ENCODE measurements at places on chromosomes 1 and 21.
A peak's percentile ranks its signal among the peaks of the same experiment; 100 is the strongest.

- DNase-seq = no peak
Observed at GRCh38 chr1:112529301-112529700, 20.5 kb downstream of the WNT2B start.

GRCh38 chr1:47948126-47948525, 49.1 kb downstream of the TRABD2B start:
- no peak for DNase-seq

DNA sequence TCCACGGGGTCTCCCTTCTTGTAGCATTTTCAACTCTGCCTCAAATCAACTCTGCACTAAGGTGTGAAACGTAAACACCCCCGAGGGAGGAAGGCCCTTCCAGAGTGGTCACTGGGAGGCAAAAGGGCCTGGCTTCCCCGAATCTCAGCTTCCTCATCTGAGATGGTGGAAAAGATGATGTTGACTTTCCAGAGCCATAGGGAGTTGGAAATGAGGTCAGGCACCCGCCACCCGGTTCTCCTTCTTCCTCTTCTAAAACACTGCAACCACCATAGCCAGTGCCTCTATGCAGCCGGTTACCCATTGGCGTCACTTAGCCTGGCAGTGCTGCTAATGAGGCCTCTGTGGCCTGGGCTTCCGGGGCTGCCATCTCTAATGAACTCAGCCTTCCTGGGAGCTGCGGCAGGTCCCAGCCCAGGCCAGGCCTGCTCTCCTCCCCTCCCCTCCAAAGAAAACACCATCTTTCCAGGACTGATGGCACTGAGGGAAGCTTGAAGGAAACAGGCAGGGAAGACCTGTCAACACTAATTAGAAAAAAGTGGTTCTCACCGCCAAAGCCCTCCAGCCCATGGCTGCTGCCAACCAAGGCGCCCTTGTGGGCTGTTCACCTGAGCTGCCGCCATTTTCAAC, 175.0 kb downstream of the KAZN start:
- DNase-seq = no peak

DNA sequence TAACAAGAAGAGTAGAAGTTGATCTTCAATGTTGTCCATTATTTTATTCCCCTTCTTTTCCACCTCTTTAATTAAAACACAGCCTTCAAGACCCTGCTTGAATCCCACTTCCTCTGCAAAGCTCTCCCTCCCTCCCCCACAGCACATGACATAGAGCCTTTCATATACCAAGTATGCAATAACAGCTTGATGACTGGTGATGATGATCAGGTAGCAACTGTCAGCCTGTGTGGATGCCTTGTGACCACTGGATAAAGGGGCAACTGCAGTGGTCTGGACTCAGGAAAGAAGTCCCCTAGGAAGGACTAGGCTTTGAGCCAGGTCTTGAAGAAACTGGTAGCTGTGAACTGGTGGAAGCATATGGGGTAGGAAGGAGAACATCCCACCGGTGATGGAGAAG, 53.8 kb upstream of the PRDX6 start:
- no peak for DNase-seq

GRCh38 chr1:114010433-114011184, 31.3 kb downstream of the OLFML3 start:
- DNase-seq = no peak

GRCh38 chr1:195236991-195237889, 1371.0 kb downstream of the KCNT2 start:
- no peak for DNase-seq

- no peak for DNase-seq
Observed at GRCh38 chr1:83889707-83890106, 109.2 kb downstream of the TTLL7 start.

DNA sequence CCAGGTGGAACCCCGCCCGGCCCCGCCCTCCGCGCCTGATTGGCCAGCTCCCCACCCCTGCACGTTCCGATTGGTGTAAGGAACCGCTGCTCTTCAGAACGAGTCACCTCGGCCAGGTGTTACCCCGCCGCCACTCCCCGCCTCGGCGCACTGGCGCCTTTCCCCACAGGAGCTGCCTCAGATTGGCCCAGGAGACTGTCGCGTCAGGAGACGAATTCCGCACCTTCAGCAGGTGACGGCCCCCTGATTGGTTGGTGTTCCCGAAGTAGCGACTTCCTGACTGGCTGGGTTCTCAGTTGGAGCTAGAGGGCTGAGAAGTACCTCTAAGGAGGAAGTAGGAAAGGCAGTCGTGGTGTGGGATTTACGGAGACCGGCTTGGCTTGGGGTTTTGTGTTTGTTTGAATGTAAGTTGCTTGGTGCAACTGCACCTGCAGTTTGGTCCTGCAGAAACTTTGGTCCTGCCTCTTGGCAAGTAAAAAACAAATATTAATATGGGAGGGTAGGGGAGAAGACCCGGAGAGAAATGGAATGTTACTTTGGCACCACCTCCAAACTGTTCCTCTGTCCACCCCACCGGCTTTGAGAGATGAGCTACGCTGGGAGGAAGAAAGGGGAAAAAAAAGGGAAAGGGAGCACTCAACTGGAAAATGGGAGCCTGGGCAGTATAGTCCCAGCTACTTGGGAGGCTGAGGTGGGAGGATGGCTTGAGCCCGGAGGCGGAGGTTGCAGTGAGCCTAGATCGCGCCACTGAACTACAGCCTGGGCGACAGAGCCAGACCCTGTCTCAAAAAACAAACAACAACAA, 415 bp upstream of the F11R start:
- peak; percentile 77 for DNase-seq

- no peak for DNase-seq
Observed at GRCh38 chr1:75203415-75204277, 69.5 kb downstream of the LHX8 start.

DNA sequence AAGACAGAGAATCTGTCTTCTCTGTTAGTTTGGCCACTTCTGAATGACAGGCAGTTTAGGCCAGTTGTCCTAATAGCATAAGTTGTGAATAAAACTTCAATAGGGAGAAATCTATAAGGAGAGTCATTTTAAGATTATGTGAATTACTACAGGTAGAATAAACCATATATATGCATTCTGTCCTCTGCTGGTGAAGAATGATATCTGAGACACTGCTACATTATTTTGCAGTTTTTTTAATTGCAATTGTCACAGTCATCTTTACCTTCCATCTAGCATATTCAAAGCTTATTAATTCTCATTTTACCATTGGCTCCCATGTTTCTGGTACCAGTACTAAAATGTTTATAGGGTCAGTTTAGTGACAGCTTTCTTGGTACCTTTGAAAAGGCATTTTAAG, 519.6 kb upstream of the DEPDC1 start:
- DNase-seq = no peak

GRCh38 chr21:15978215-15978738, 248.5 kb downstream of the USP25 start:
- no peak for DNase-seq

DNA sequence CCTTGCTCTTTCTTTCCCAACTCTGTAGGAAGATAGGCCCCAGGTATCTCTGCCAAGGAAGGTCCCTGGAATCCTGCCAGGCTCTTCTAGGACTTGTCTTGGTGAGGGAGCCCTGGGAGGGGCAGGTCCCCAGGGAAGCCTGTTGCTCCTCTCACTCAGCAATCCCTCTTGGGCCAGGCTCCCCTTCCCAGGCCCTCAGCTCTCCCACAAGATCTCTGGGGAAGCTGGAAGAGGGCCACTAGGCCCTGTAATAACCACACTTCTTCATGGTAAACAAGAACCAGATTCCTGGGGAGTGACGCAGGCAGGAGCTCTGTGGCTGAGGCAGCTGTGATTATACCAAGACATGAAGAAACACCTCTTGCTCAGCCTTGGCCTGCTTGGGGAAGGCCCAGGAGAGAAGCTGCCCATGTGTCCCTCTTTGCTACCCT, 9.9 kb upstream of the MAPKAPK2 start:
- DNase-seq = no peak

- no peak for DNase-seq
Observed at GRCh38 chr1:240138867-240139266, 47.2 kb downstream of the FMN2 start.

- DNase-seq = no peak
Observed at GRCh38 chr1:94022471-94023189, 98.3 kb downstream of the ABCA4 start.

DNA sequence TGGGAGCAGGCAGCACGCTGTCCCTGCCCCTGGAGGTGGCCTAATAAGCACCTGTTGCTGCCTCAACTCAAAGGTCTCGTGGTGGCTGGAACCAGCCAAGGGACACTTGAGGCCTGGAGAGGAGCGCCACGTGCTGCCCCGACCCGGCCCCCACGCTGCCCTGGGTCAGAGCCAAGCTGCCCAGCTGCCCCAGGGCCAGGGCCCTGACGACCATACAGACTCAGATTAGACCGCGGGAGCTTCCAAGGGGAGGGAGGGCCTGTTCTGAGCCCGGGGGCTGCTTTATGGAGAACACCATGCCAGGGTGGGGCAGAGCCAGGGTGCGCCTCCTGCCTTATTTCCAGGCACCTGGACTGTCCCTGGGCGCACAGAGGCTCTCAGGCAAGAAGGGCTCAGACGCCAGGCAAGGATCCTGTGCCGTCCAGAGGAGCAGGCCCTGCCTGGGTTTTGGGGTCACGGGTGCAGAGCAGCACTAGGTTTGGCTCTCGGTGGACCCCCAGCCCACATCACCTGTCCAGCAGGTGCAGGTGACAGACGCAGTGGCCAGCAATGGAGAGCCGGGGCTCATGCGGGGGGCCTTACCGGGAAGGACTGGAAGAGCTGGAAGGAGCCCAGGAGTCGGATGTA, 18.6 kb downstream of the KRTAP10-1 start:
- no peak for DNase-seq

- DNase-seq = no peak
Observed at GRCh38 chr1:178412400-178412770, 84.4 kb downstream of the CLEC20A start.

- DNase-seq = no peak
Observed at GRCh38 chr1:95108792-95109191, 8.4 kb upstream of the TLCD4 start.

GRCh38 chr1:157141212-157141855, 3.1 kb upstream of the ETV3 start:
- no peak for DNase-seq

DNA sequence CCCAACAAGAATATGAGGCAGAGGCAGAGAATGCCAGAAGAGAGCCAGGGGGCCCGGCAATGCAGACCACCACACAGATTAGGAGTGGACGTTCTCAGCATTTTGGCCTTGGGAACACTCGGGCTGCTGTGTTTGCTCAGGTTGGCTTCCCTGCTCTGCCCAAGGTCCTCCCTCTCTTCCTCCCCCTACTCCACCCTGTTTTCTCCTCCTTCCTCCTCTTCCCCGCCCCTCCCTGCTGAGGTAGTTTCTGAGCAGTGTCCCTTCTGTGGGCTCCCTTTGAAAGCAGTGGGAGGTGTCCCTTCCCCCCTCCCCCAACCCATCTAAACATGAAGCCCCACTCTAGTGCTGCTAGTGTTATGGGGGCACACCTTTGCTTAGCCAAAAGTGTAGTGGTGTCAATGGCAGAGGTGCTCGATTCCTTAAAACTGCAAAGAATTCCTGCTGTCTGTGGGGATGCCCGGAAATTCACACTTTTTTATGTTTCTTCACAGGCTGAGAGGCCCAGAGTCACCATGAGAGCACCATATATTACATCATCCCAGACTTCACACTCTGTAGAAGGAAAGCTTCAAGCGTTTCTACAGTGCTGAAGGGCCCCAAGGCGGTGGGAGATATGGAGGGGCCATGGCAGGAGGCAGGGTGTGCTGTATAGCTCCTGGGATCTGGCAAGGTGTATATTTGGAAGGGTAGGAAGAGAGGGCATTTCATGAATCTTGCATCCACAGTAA, at the start of gene HHIPL2:
TSS of gene HHIPL2 (minus strand) at position 161 of the 728 bp plus-strand sequence. CDS start at position 101, 60 bp downstream.
- no peak for DNase-seq

GRCh38 chr1:226737819-226738420, 1.2 kb downstream of the ITPKB start:
- DNase-seq = no peak

DNA sequence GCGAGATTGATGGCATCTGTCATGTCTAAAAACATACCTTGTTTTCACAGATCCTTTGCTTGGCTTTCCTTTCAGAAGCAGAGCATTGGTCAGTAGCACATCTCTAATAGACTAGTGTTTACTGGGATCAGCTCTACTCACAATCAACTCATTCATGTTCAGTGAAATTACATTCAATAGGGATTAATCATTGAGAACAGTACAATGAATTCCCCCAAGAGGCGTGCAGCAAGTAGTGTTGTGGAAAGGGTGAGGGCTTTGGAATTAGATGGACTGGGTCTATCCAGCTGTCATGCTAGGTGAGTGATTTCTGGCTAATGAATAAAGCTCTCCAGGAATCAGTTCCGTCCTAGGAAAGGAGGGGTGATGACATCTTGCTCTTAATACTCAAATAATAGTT, 155.2 kb upstream of the COA6 start:
- DNase-seq = no peak

GRCh38 chr1:64092851-64093371, 110.5 kb upstream of the UBE2U start:
- DNase-seq = no peak

GRCh38 chr1:200299571-200299970, 110.3 kb downstream of the ZNF281 start:
- no peak for DNase-seq

DNA sequence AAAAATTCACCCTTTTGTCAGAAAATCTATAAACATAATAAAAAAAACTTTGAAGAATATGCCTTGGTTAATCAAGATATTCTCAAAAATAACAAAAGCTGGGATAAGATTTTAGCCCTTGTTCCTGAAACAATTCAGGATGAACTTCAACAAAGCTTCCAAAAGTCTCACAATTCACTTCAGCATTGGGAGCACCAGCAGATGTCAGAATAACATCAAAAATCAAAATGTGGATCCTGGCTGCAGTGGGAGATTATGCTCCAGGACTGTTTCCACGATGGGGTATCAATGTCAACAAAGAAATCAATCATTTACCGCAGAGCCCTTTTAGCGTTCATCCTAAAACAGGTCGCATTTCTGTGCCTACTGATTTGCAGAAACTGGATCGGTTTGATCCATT, 35.2 kb downstream of the ZNF670 start:
- no peak for DNase-seq

DNA sequence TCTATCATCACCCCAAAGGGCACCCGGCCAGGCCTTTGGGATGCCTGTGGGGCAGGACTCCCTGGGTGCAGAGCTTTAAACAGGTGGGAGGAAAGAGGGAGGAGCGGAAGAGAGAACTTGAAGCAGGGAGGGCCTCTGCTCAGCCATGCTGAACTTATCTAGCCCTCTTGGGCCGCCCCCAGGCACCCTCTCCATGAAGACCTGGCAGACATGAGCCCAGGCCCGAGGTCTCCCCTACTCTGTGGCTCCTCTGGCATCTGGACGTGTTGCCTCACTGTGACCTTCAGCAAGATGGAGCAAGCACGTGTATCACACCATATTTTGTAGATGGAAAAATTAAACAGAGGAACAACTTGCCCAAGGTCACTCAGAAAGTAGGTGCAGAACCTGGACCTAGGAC, 711.4 kb downstream of the MATN1 start:
- no peak for DNase-seq

- DNase-seq = no peak
Observed at GRCh38 chr1:206797534-206798383, 25.5 kb upstream of the IL10 start.

GRCh38 chr1:179053486-179053885, 27.8 kb downstream of the FAM20B start:
- DNase-seq = no peak

DNA sequence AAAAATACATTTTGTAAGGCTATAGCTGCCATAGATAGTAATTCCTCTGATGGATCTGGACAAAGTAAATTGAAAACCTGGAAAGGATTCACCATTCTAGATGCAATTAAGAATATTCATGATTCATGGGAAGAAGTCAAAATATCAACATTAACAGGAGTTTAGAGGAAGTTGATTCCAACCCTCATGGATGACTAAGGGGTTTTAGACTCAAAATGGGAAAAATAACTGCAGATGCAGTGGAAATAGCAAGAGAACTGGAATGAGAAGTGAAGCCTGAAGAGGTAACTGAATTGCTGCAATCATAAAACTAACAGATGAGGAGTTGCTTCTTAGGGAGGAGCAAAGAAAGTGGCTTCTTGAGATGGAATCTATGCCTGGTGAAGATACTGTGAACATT, 230.8 kb downstream of the KCTD3 start:
- no peak for DNase-seq
